ENCODE measurements at places on chromosomes 7 and 10. TPM values are rescaled to one million over a fixed set of nuclear protein-coding genes. Genes with fewer than 3 reads are reported as not detected.

Gene INTS1
- total RNA-seq: 84.8 TPM

Gene CDK14
- total RNA-seq: 29.7 TPM

Gene POP7
- total RNA-seq: 26.8 TPM

Gene JAKMIP3
- total RNA-seq: 3.1 TPM

Gene SORCS1
- 0.10 TPM for total RNA-seq

Gene CH25H
- 4.6 TPM for total RNA-seq

Gene OR6V1
- not detected for total RNA-seq

Gene LIPN
- not detected for total RNA-seq

Gene RASA4B
- total RNA-seq: 8.2 TPM

Gene SPACDR
- 2.1 TPM for total RNA-seq

- H3K36me3 ChIP-seq: no peaks in the 10 kb centered on the region
- H3K27me3 ChIP-seq: no peaks in the 10 kb centered on the region
- H3K27ac ChIP-seq: no peak overlapping the region
These were observed 377.0 kb upstream of the NUPR2 start for GRCh38 chr7:56493196-56493595.

DNA sequence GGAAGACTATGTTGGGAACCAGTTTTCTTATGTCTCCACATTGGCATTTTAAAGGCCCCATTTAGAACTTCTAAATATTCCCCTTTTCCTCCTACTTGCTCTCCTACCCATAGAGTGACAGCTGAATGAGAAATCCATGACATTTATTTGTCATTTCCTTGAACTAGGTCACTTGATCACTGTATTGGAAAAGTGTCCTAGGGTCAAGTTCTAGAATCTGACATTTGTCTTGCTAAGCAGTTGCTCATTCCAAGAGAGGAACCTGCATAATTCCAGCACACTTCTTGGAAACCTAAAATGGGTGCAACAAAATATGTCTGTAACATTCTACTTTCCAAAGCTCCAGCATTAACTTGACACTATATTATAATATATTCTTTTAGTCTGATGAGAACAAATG is 3.6 kb upstream of the DPY19L1 start:
- no peak for DNase-seq
- H3K4me3 ChIP-seq: no peak overlapping the region
- no peaks in the 10 kb centered on the region for H3K36me3 ChIP-seq
- H3K4me1 ChIP-seq: peaks cover 12% of the 10 kb centered on the region
- no peak overlapping the region for H3K27ac ChIP-seq

DNA sequence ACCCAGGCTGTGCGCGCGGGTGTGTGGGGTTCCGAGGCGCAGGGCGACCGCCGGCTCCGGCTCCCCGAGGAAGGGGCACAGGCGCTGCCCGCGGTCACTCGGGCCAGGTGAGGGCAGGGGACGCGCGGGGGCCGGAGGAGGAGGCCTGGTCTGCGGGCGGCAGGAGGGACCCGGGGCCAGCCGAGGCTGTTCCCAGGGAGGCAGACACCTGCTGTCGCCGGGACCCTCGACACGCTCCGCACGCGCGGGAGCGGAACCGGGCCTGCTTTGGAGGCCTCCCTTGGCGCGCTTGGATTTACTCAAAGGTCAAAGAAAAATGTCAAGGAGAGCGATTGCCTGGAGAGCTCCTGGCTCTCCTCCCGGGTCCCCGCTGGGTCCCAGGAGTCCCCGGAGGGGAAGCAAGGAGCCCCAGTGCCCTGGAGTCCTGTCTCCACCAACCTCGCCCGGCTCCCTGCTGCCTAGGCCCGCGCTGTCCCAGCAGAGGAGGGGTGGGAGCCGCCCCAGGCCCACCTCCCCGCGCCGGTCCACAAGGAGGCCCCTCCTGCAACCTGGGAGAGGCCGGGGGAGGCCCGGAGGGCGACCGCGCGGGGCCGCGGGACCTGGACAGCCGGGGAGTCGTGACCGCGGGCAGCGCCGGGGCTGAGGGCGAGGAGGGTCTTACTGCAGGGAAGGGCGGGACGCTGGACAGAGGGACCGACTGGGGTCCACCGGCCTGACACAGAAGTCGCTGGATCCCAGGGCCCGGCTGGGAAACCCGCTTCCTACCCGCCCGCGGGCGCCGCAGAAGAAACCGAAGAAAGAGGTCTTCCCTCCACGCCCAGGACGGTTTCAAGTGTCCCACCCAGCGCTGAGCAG is 348.9 kb downstream of the DNAJB6 start:
- H3K36me3 ChIP-seq: no peaks in the 10 kb centered on the region
- peaks cover 10% of the 10 kb centered on the region for H3K4me1 ChIP-seq
- no peaks in the 10 kb centered on the region for H3K27me3 ChIP-seq
- H3K4me3 ChIP-seq: no peak overlapping the region

GRCh38 chr10:77841711-77842375 is 84.7 kb downstream of the DLG5 start:
- H3K4me3 ChIP-seq: no peak overlapping the region
- H3K36me3 ChIP-seq: no peaks in the 10 kb centered on the region
- no peak overlapping the region for H3K27ac ChIP-seq
- H3K27me3 ChIP-seq: no peaks in the 10 kb centered on the region
- DNase-seq: no peak

- H3K4me3 ChIP-seq: no peak overlapping the region
- no peaks in the 10 kb centered on the region for H3K27me3 ChIP-seq
- H3K4me1 ChIP-seq: no peaks in the 10 kb centered on the region
- no peak for DNase-seq
- H3K27ac ChIP-seq: no peak overlapping the region
These were observed 589.2 kb downstream of the LRMDA start for GRCh38 chr10:76020630-76021029.

DNA sequence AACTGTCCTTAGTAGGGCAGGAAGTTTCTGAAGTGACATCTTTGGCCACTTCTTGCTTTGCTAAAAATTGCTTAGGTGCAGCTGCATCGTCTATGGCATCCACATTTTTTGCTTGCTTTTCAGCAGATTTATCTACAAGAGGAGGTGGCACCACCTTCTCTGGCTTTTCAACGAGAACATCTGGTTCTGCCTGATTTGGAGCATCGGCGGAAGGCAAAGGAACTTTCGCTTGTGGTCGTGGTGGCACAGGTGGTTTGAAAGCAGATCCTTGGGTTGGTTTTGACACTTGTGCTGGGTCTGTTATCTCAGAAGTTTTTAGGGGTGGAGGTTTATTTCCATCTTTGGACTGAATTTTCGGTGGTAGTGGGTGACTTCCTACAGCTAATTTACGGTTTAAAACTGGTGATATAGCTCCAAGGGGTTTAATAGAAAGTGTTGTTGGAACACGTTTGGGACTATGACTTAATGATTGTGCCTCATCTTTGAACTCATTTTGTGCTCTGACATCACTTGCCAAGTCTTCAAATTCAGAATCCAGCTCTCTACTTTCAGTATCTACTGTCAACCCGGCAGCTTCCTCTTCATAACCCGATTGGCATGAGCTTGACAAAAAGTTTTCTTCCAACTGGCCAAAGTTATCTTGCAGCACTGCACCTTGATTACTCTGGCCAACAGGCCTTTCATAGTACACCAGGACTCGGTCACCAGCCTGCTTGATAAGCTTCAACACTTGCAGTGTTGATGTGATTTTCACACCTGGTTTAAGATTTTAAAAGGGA is 44.0 kb downstream of the SLC18A2 start:
- no peaks in the 10 kb centered on the region for H3K27me3 ChIP-seq
- H3K4me3 ChIP-seq: no peak overlapping the region
- H3K27ac ChIP-seq: no peak overlapping the region

DNA sequence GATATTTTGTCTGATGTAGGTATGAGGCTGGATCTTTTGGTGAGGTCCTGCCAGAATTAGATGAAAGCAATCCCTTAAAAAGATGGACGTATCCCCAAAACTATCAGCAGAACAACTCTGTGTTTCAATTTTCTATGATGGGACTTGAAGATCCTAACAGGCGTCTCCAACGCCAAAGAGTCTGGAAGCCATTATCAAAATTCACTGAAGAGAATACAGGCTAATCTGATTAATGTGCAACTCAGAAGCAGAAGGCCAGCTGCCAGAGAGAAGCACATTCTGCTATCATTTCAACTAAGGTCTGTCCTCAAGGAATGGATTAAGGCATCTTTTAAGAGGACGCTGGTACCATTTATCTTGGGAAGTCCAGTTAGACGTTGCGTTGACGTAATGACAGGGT is 119.7 kb downstream of the FGFR2 start:
- no peak overlapping the region for H3K4me3 ChIP-seq
- H3K27ac ChIP-seq: no peak overlapping the region
- no peaks in the 10 kb centered on the region for H3K27me3 ChIP-seq
- H3K4me1 ChIP-seq: no peaks in the 10 kb centered on the region
- no peak for DNase-seq

DNA sequence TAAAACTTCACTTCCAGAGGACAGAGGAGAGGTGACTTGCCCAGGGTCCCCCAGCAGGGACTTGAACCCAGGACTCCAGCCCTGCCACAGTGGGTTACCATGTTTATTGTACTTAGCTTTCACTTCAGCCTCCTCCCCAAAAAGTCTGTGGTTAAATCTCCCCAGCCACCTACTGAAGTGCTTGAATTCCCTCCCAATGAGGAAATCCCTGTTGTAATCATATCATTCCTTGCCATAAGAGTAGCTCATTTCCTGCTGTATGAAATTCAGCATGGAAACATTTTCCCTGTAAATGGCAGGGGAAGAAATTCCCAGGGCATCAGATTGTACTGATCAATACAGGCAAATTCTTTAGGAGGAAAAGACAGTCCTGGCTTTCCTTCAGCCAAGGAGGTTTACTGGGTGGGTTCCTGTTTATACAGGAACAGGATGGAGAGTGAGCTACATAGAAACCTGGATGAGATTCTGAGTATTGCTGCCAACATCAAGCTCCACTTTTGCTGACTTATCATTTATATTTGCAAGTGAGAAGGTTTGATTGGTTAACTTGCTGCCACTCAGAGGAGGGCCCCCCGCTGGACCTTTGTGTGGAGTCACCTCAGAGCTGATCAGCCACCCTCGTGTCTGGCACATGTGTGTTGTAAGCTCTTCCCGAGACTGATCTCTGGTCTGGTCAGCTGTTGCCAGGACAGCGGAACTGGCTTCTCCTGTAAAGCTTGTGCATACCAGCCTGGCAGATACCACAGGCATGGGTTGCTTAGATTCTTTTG is 16.4 kb upstream of the PDZD8 start:
- H3K27ac ChIP-seq: no peak overlapping the region
- peak; percentile 61 for DNase-seq
- no peaks in the 10 kb centered on the region for H3K36me3 ChIP-seq
- no peaks in the 10 kb centered on the region for H3K27me3 ChIP-seq

GRCh38 chr7:54773472-54774399 is 14.7 kb upstream of the SEC61G start:
- H3K4me3 ChIP-seq: no peak overlapping the region
- peak overlapping the region; percentile 58 for H3K27ac ChIP-seq
- no peaks in the 10 kb centered on the region for H3K27me3 ChIP-seq
- H3K4me1 ChIP-seq: peaks cover 7% of the 10 kb centered on the region
- no peak for DNase-seq

DNA sequence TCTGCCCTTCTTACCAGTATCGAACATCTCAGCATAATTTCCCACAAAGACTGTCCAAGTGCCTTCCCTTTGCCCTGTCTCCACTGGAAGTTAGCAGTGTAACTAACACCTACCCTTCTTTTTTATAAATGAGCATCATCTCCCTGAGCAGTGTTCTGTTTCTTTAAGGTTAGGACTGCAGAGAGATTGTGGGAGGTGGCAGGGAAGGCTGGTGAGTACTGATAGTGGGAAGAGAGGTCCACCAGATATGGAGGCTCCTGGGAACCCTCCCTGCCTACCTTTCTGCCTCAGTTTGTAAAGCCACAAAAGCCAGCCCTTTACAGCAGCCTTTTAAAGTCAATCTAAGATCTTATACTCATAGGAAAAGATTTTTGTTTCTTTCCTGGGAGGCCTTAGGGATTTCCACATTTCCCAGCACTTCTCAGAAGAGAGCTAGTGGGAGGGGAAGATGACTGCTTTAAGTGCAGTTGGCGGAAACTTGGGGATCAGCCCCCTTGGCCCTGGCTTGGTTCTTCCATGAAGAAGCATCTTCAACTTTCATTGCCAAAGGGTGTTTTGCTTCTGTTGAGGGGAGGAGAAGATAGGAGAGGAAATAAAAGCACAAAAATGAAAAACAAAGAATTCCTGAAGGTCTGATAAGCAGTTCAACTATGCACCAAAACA is 36.6 kb upstream of the CALD1 start:
- H3K4me1 ChIP-seq: peaks cover 4% of the 10 kb centered on the region
- H3K27ac ChIP-seq: peak overlapping the region; percentile 34
- H3K36me3 ChIP-seq: no peaks in the 10 kb centered on the region
- no peak for DNase-seq

DNA sequence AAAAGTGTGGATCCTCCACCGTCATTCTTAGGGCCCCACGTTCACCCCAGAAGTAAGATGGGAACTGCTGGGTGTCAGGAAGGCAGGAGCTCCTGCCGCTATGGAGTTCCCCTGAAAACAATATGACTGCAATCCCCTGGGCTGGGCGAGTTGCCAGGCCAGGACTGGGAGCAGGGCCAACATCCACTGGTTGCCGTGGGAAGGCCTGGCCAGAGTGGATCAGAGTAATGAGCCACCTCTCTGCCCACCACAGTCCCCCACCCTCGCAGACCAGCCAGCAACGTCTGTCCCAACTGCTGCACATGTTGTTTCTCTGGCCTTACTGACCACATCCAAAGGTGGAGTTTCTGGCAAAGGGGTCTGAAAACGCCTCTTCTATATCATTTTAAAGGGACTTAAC is 86.6 kb downstream of the STRA8 start:
- no peak overlapping the region for H3K4me3 ChIP-seq
- DNase-seq: peak; percentile 57
- H3K4me1 ChIP-seq: no peaks in the 10 kb centered on the region
- H3K27me3 ChIP-seq: no peaks in the 10 kb centered on the region
- H3K36me3 ChIP-seq: no peaks in the 10 kb centered on the region

DNA sequence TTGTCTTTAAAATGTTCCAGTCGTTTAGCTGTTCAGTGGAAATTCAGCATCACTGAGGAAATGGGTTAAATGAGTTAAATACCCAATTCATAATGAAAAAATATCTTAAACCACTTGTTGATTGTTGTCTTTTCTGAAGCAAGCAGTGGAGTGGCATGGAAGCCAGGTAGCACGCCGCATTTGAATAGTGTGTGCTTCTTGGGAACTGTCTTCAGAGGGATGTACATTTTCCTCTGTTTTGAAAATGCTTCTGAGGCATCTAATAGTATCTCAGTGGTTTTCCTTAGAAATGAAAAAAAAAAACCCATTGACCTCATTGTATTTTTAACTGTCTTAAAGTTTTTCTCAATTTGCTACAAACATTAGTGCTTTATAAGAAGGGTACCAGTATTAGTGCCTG is 28.1 kb downstream of the C10orf53 start:
- H3K36me3 ChIP-seq: no peaks in the 10 kb centered on the region
- no peaks in the 10 kb centered on the region for H3K27me3 ChIP-seq
- H3K27ac ChIP-seq: no peak overlapping the region
- no peak for DNase-seq
- no peaks in the 10 kb centered on the region for H3K4me1 ChIP-seq

GRCh38 chr7:38909870-38910269 is 879 bp upstream of the VPS41 start:
- H3K4me1 ChIP-seq: peaks cover 8% of the 10 kb centered on the region
- DNase-seq: no peak
- H3K27ac ChIP-seq: no peak overlapping the region
- H3K4me3 ChIP-seq: no peak overlapping the region

- H3K27ac ChIP-seq: peak overlapping the region; percentile 99
- H3K36me3 ChIP-seq: peaks cover 15% of the 10 kb centered on the region
- peaks cover 63% of the 10 kb centered on the region for H3K4me1 ChIP-seq
These were observed 3.4 kb downstream of the TRIM8 start for GRCh38 chr10:102647443-102648268.

- peak overlapping the region; percentile 89 for H3K27ac ChIP-seq
- peaks cover 6% of the 10 kb centered on the region for H3K27me3 ChIP-seq
- peak overlapping the region; percentile 52 for H3K4me3 ChIP-seq
- H3K4me1 ChIP-seq: peaks cover 29% of the 10 kb centered on the region
- no peaks in the 10 kb centered on the region for H3K36me3 ChIP-seq
These were observed 32.8 kb upstream of the SFTPD start for GRCh38 chr10:79981450-79982361.

Measured in upper lobe of left lung (tissue), 6 donors.